PC-3 (cell line): ENCODE measurements at places on chromosomes 2 and 18. TPM values are rescaled to one million over a fixed set of nuclear protein-coding genes. Genes with fewer than 3 reads are reported as not detected.

GRCh38 chr2:140351692-140352091 lies 1571.5 kb upstream of the NXPH2 start:
- no peak overlapping the region for H3K27ac ChIP-seq
- no peak for DNase-seq
- H3K36me3 ChIP-seq = no peaks in the 10 kb centered on the region
- H3K4me3 ChIP-seq = no peak overlapping the region
- peaks cover 9% of the 10 kb centered on the region for H3K4me1 ChIP-seq
- no peaks in the 10 kb centered on the region for H3K27me3 ChIP-seq

The DNAJC5G gene
- total RNA-seq = not detected in 2 replicates

- peaks cover 27% of the 10 kb centered on the region for H3K27me3 ChIP-seq
- DNase-seq = no peak
- H3K36me3 ChIP-seq = no peaks in the 10 kb centered on the region
Observed at GRCh38 chr18:27206411-27206810, 21.3 kb upstream of the CHST9 start.

DNA sequence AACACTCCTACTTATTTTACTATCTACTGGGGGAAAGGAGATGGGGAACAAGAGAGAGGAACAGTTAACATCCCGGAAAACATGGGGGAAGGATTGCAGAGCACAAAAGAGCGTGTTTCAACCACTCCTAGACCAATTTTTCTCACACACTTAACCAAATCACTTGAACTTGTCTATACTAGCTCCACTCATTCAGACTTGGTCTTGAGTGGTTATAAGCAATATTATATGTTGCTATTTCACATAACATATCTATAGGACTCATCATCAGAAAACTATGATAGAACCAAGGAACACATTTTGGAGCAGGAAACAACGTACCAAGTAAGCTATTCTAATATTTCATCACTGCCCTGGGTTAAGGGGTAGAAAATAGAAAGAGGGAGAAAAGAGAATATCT lies 31.5 kb downstream of the SLC25A12 start:
- no peak for DNase-seq
- H3K27ac ChIP-seq = no peak overlapping the region
- H3K36me3 ChIP-seq = 0 out of 2 replicates have a peak, but pooled peaks cover under 1% of the 10 kb centered on the region
- H3K4me3 ChIP-seq = no peak overlapping the region

The GALNT13 gene
- 2.0 and 2.6 TPM in 2 replicates for total RNA-seq

GRCh38 chr2:46400016-46400415 lies 79.3 kb upstream of the TMEM247 start:
- no peak for DNase-seq
- no peaks in the 10 kb centered on the region for H3K4me1 ChIP-seq
- no peak overlapping the region for H3K27ac ChIP-seq
- H3K27me3 ChIP-seq = no peaks in the 10 kb centered on the region
- no peaks in the 10 kb centered on the region for H3K36me3 ChIP-seq

DNA sequence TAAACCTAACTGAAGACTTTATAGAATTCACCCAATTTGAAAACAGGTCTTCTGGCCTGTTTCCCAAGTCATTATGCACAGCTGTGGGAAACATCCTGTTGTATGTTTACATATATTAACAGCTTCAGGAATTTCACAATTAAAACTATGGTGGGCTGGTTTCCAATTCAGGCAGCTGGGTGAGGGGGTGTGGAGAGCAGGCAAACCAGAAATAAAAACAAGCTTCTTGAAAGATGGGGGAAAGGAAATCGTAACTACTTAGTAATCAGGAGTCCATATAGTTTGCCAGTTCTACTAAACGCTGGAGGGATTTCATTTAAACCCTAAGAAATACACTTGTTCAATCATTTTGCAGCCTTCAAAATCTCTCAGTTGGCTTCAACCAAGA lies 22.8 kb downstream of the ATP8B1 start:
- peak overlapping the region; percentile 42 for H3K27ac ChIP-seq
- H3K4me3 ChIP-seq = no peak overlapping the region
- no peaks in the 10 kb centered on the region for H3K36me3 ChIP-seq
- H3K27me3 ChIP-seq = no peaks in the 10 kb centered on the region
- no peak for DNase-seq
- H3K4me1 ChIP-seq = peaks cover 59% of the 10 kb centered on the region

DNA sequence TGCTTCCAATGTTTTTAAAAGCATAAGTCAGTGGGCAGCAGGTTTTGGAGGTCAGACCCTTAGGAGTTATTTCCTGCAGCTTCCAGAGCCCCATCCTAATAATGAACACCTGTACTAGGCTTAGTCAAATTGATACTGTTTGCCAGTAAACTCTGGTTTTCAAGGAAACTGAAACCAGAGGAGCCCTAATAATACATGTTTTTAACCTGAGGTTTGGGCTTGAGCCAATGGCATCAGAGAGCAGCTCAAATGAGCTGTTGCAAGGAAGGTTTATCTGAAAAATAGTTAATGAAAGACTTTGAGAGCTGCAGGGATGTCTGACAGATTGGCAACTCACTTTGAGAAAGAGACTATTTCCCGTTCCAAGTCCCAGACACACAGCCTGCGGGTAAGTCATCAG lies 54.6 kb downstream of the DCC start:
- H3K4me3 ChIP-seq = no peak overlapping the region
- no peaks in the 10 kb centered on the region for H3K36me3 ChIP-seq
- H3K4me1 ChIP-seq = no peaks in the 10 kb centered on the region
- no peak for DNase-seq
- no peak overlapping the region for H3K27ac ChIP-seq

The LRP2 gene
- not detected in 2 replicates for total RNA-seq

DNA sequence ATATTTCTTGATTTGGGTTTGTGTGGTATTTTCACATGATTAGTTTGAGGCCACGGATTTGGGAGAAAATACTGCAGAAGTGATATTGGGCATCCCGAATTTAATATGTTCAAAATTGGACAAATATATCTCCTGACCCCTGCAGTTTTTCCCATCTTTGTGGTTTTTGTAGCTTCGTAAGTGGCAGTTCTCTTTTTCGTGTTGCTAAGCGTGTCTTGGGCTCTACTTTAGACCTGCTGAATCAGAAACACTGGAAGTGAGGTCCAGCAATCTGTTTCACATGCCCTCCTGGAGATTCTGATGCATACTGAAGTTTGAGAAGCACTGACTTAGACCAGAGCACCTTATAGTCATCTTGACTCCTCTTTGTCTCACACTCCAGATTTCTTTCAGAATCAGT lies 98.3 kb downstream of the EPB41L5 start:
- H3K27me3 ChIP-seq = no peaks in the 10 kb centered on the region
- H3K4me3 ChIP-seq = no peak overlapping the region
- no peaks in the 10 kb centered on the region for H3K36me3 ChIP-seq
- H3K4me1 ChIP-seq = peaks cover 34% of the 10 kb centered on the region

The ABCB11 gene
- 0.11 and 0.29 TPM in 2 replicates for total RNA-seq

DNA sequence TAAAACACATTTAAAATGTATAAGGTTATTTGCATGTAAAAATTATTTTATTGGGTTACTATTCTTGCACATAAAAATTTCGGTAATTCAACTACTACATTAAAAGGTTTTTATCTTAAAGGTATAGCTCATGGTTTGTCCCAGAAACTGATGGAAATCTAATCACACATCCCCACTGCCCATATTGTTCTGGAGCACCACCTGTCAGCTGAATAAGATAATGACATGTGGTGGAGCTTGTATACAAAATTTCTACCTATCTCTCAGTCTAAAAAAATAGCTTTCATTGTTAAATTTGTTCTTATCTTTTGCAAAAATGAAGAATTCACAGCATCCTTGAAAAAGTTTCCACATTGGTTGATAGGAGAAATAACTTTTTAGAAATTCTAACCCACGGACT lies 18.3 kb downstream of the ERBB4 start:
- no peak overlapping the region for H3K4me3 ChIP-seq
- peak; percentile 25 for DNase-seq
- H3K27ac ChIP-seq = no peak overlapping the region

DNA sequence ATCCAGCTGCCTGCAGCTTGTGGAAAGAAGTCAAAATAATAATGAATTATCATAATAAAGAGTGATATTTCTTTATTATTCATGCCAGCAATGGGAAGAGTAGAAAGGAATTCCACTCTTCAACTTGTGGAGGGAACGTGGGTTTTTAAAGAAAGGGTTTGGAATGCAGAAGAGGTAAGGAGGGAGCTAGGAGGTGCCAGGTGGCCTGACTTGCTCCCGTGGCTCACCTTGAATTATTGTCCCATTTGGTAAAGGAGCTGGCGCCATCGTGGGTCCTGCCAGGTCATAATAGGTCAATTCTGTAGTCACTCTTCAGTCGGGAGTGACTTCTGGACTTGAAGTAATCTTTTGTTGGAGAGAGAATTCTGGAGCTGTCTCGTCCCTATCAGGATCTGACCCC lies 95.2 kb upstream of the BARD1 start:
- no peaks in the 10 kb centered on the region for H3K36me3 ChIP-seq
- no peak for DNase-seq
- H3K4me3 ChIP-seq = no peak overlapping the region
- H3K4me1 ChIP-seq = no peaks in the 10 kb centered on the region

GRCh38 chr2:230161184-230161583 lies 58.6 kb downstream of the SP110 start:
- no peaks in the 10 kb centered on the region for H3K4me1 ChIP-seq
- H3K36me3 ChIP-seq = no peaks in the 10 kb centered on the region
- H3K27ac ChIP-seq = no peak overlapping the region
- no peaks in the 10 kb centered on the region for H3K27me3 ChIP-seq
- no peak overlapping the region for H3K4me3 ChIP-seq
- peak; percentile 35 for DNase-seq

GRCh38 chr2:65605743-65606058 lies 173.3 kb upstream of the SPRED2 start:
- H3K27me3 ChIP-seq = no peaks in the 10 kb centered on the region
- no peak overlapping the region for H3K27ac ChIP-seq
- DNase-seq = no peak
- no peak overlapping the region for H3K4me3 ChIP-seq
- H3K4me1 ChIP-seq = peaks cover 8% of the 10 kb centered on the region
- no peaks in the 10 kb centered on the region for H3K36me3 ChIP-seq

DNA sequence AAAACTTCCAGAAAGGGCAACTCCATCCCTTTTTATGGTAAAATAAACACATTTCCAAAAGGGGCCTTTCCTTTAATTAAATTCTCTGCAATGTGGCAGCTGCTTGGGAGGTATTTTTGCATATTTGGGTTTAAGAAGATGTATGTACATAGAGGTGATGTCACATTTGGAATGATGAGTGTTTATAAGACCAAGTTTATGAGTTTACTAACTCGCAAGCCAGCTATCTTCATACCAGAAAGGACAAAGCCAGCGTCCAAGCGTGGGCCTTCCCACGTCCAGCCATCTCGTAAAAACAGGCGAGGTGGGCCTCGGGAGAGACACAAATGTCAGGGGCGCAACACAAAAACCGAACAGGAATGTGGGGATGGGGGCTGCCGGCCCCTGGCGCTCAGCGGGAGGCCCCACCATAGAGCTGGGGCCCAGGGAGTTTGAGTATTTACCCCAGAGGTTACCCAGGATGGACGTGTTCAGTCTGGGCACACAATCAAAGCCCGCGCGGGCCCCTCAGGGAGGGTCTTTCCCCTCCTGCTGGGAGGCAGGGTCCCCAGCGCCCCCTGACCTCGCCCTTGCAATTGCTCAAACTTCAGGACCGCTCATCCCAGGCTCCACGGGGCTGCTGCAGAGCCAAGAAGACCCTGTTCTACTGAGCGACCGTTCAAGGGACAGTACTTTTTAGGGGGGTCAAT lies 137.3 kb downstream of the TWIST2 start:
- no peak overlapping the region for H3K4me3 ChIP-seq
- no peak overlapping the region for H3K27ac ChIP-seq
- no peaks in the 10 kb centered on the region for H3K4me1 ChIP-seq
- DNase-seq = no peak

The DCDC2C gene
- total RNA-seq = not detected in 2 replicates

DNA sequence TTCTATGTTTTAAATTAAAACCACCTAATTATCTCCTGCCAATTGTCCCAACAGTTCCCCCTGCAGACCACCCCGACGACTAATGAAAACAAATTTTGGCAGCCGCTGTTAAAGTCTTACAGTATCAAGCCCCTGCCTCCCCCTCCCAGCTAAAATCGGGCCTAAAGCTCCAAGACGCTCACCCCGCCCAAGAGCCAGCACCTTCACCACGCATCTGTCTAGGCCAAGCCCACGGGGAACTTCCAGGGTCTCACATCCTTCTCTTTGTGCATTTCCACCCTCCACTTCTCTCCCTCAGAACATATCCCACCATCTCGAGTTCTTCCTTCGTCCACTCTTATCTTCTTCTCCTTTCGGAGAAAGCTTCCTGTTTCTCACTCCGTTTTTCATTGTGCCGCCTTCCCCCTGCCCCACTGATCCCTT lies 445 bp downstream of the PRPF40A start:
- peak overlapping the region; percentile 46 for H3K27ac ChIP-seq
- peaks cover 40% of the 10 kb centered on the region for H3K36me3 ChIP-seq
- H3K4me1 ChIP-seq = peaks cover 22% of the 10 kb centered on the region
- H3K4me3 ChIP-seq = peak overlapping the region; percentile 99

GRCh38 chr2:71789556-71790204 lies 336.3 kb downstream of the DYSF start:
- peaks cover 42% of the 10 kb centered on the region for H3K4me1 ChIP-seq
- no peak overlapping the region for H3K27ac ChIP-seq
- no peaks in the 10 kb centered on the region for H3K27me3 ChIP-seq
- H3K36me3 ChIP-seq = no peaks in the 10 kb centered on the region
- H3K4me3 ChIP-seq = no peak overlapping the region

- no peak overlapping the region for H3K4me3 ChIP-seq
- H3K36me3 ChIP-seq = no peaks in the 10 kb centered on the region
- H3K27ac ChIP-seq = no peak overlapping the region
- peaks cover 65% of the 10 kb centered on the region for H3K27me3 ChIP-seq
- no peaks in the 10 kb centered on the region for H3K4me1 ChIP-seq
- no peak for DNase-seq
Observed at GRCh38 chr2:118611691-118612090, 235.8 kb downstream of the EN1 start.

The OBSL1 gene
- 122 and 148 TPM in 2 replicates for total RNA-seq

The KCMF1 gene
- 62.1 and 73.6 TPM in 2 replicates for total RNA-seq

The ZC3H6 gene
- total RNA-seq = 1.3 TPM in 2 replicates

The FNDC4 gene
- total RNA-seq = 1.7 and 4.7 TPM in 2 replicates
